ENCODE measurements at places on chromosomes 3 and 15.

DNA sequence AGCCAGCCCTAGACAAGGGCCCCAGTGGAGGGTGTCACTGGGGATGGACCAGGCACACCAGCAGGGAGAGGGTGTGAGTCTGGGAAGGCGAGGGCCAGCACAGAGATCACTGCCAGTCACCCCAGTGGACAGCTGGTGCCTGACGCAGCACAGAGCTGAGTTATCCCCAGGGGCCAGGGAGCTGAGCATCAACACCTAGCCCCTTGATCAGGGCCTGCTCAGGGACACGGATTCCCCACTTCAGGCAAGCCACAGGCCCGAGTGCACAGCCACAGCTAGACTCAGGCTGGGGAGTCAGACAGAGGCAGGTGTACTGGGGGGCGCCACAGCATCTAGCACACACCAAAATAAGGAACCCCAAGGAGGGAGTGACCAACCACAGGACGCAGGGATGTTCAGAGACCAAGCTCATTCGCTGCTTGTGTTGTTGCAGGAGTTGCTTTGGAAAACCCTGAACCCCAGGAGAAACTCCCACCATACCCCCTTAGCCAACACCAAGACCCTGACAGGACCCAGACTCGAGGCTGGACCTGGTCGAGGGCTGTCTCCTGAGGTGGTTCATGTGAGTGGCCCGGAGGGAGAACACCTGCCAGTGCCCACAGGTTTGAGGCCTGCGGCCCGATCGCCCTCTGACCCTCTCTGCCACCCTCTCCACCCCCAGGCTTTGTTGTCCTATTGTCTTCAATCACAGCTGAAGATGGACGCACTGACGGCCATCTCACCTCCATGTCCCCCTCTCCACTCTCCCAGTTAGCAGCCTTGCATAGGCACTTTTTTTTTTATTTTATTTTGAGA lies 146.8 kb downstream of the TPRA1 start:
- no peak for DNase-seq

- no peak for DNase-seq
These were observed 643.2 kb downstream of the OTOL1 start for GRCh38 chr3:162139841-162140240.

GRCh38 chr3:172673210-172673679 lies 37.6 kb downstream of the NCEH1 start:
- peak; percentile 90 for DNase-seq

DNA sequence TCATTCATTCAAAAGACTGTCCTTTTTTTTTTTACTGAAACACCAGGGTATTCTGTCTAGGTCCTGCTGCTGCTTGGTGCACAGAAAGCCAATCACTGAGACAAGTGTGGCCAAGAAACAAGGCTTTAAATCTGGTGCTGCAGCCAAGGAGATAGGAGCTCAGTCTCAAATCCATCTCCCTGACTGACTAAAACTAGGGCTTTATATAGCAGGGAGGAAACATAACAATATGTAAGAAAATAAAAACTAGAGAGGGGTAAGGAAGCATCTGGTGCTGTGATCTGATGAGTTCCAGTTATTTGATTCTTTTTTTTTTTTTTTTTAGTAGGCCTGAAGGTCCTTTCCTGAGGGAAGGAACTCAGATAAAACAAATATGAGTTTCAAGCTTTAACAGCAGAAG lies 139.8 kb downstream of the ATG7 start:
- DNase-seq = no peak

DNA sequence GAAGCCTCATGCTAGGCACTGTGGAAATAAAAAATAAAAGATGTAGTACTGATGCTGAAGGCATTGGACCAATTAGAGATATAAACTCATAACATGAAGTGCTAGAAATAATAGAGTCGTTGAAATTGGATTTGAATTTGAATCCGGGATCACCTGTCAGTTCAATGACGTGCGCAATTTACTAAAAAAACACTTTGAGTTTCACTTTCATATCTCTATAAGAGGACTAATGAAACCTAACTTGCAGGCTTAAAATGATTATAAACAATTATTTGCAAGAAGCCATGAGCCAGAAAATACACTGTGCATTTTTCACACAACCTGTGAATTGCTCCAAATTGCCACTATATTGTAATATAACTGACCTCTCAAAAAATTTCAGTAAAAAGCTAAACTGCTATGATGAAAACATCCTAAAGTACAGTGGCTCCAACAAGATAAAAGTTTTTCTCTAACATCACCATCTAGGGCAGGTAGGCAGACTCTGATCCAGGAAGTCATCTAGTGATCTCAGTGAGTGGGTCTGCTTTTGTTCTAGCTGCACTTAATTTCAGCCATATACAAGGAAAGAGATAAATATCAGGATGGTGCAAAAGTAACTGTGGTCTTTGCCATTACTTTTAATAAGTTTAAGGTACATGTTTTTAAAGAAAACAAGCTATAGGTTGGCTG lies 440.2 kb downstream of the CNTN6 start:
- no peak for DNase-seq

DNA sequence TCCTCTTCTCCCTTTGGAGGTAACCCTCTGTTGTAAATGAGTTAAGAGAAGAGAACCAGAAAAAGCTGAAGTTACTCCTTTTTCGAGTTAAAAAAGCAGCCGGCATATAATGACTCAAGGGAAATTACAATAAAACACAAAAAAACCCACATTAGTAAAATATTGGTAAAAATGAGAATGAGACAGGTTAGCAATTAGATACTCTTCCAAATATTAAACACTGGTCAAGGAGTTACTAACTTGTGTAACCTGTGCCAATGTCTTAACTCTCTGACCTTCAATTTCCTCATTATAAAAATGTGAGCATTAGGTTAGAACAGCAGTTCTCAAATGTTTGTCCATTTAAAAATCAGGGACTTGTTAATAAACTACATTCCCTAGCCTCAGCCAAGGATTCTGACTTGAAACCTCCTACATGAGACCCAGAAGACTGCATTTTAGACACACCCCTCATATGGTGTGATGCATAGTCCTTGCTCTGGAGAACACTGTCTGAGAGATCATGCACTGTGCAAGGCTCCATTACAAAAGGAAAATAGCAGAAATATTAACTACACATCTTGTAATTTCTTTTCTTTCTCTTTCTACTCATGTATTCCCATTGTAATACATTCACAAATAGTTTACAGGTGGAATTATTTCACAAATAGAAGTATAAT lies 42.7 kb upstream of the TOP2B start:
- no peak for DNase-seq

DNA sequence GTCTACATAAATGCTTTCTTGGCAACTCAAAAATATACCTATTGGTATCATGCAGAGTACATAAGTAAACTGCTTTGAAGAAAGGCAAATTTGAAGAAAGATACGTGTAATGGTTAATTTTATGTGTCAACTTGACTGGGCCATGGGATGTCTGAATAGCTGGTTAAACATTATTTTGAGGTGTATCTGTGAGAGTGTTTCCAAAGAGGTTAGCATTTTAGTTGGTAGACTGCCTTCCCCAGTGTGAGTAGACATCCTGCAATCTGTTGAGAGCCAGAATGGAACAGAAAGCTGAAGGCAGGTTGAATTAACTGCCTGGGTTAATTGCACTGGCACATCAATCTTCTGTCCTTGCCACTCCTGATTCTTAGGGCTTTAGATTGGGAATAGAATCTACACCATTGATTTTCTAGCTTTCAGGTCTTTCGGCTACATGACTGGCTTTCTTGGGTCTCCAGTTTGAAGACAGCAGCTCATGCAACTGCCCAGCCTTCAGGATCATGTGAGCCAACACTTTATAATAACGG lies 98.3 kb downstream of the CMSS1 start:
- no peak for DNase-seq

GRCh38 chr3:124650798-124651197 lies 79.5 kb upstream of the UMPS start:
- peak; percentile 50 for DNase-seq

GRCh38 chr3:74763830-74764229 lies 149.4 kb upstream of the CNTN3 start:
- no peak for DNase-seq

GRCh38 chr3:97969541-97969940 lies 2.7 kb downstream of the RIOX2 start:
- no peak for DNase-seq

GRCh38 chr15:66912001-66912400 lies 153.4 kb upstream of the SMAD3 start:
- DNase-seq = peak; percentile 58

GRCh38 chr15:68712886-68713285 lies 107.8 kb downstream of the ANP32A start:
- DNase-seq = no peak

- DNase-seq = no peak
These were observed 37.6 kb upstream of the WNT5A start for GRCh38 chr3:55524565-55525244.

GRCh38 chr3:42707620-42708355 lies 5.2 kb upstream of the HHATL start:
- DNase-seq = no peak

GRCh38 chr15:99249270-99249841 lies at the start of gene TTC23:
Gene TTC23 (minus strand): TSS chr15:99249581. CDS start chr15:99228712, 20,869 bp downstream.
- DNase-seq = peak; percentile 56

- no peak for DNase-seq
These were observed 1000.9 kb downstream of the AGBL1 start for GRCh38 chr15:87080547-87080946.

- peak; percentile 29 for DNase-seq
These were observed 22.7 kb downstream of the DHX30 start for GRCh38 chr3:47825590-47825989.

DNA sequence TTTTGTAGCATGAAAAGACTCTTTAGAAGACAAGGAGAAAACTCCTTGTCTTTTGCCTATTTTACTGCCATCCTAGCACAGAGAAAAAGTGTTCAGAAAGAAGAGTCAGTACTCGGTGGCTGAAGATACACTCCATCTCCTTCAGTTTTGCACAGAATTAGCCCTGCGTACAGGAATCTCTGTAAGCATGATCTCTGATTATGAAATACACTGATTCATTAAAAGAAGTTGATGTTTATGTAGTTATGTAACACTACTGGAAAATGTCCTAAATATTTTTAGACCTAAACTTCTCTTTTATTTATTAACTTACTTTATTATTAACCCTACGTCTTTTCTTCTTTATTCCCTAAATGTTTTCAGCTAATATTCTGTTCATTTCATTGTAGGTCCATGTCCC lies 138.4 kb downstream of the LEKR1 start:
- no peak for DNase-seq

GRCh38 chr3:71753701-71754609 lies at the start of gene GPR27:
Gene GPR27 (plus strand): TSS chr3:71753855. CDS start chr3:71754050, 195 bp downstream.
- peak; percentile 55 for DNase-seq

- no peak for DNase-seq
These were observed 38.4 kb downstream of the MAP2K1 start for GRCh38 chr15:66424963-66425612.

DNA sequence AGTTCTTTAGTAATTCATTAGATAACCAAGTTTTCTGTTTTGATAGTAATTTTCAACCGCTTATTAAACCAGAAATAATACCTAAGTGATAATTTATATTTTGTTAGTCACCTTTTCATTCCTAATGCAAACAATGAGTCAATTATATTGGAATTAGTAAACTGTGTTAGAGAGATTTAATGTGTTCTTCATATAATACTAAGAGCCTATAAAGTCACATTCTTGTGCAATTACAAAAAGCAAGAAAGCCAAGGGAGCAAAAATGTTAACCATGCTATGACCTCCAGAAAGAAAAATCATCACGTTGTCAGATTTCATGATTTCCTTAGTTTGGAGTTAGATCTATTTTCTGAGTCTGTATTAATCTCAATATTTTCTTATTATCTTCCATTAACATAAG lies 108.8 kb upstream of the SAMMSON start:
- no peak for DNase-seq

DNA sequence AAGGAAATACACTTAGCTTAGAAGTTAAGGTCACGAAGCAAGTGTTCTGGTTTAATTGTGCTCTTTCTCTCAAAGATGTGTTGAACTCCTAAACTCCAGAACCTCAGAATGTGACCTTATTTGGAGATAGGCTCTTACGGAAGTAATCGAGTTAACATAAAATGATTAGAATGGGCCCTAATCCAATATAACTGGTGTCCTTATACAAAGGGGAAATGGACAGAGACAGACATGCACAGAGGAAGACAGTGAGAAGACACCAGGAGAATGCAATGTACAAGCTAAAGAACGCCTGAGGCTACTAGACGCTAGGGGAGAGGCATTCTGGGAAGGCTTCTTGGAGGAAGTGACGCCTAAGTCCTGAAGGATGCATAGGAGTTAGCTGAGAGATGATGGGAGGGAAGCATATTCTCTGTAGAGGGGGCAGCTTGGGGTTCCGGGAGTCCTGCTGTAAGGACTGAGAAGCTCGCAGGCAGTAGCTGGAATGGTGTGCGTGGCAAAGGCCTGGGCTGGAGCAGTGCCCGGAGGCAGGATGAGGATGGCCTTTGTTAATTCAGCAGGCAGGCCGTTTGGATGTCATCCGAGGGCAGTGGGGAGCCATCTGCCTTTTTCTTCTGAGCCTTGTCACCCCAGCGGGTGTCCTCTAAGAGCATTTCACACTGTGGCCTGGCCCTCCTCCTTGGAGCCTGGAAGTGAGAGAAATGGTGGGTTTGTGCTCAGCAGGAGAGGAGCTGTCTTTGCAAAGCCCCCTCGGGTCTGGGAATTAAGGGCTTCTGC lies 513.4 kb downstream of the SHQ1 start:
- no peak for DNase-seq

DNA sequence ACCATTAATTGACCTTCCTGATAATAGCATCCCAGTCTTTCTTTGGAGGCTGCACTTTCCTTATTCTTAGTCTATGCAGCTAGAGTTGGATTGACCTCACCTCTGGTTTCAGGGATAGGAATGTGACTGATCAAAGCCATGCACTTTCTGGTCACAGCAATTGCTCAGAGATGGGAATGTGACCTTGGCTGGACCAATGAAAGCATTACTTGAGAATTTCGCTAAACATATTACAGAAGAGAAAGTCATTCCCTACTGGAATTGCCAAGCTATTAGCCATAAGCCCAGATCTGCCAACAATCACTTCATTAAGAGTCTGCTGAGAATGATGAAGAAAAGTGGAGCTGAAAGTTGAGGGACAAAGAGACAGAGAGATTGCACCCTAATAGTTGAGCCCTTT lies 32.7 kb downstream of the RTP1 start:
- no peak for DNase-seq

- no peak for DNase-seq
These were observed 1.8 kb upstream of the SRGAP3 start for GRCh38 chr3:9251055-9251786.

DNA sequence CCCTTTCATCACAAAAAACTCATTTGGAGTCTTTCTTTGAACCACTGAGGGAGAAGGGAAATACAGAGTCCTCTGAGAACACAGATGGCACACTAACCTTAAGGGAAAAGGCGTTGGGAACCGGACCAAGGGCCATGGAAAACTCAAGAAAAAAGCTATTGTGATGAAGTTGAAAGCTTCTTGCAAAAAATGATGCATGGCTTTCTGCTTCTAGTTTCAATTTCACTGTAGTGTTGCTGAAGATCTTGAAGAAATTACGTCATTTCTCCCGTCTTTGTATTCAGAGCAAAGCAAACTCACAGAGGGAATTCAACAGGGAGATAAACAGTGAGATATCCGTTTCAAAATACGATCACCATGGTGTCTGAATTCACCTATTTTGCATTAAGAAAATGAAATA lies 642.3 kb upstream of the ADAMTS9 start:
- no peak for DNase-seq

DNA sequence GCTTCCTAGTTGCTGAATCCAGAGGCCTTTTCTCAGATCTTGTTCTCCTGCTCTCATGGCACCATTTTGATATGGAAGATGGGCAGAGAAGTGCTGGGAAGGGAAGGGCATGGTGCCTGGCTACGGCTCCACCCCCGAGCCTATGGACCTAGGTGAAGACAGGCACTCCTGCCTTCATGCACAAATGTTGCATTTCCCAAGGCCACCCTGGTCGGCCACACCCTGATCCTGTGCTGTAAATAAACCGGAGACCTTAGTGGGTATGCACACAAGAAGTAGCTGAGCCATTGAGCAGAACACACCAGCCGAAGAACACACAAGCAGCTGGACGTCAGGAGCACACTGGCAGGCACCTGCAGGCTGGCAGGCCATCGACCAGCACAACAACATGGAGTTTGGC lies 261.6 kb downstream of the SHQ1 start:
- no peak for DNase-seq

Data from hematopoietic multipotent progenitor cell treated with erythropoietin and hydrocortisone succinate and interleukin-3 and kit ligand, for 4 days (in vitro differentiated cells).